ENCODE measurements at places on chromosomes 6 and 20. TPM values are rescaled to one million over a fixed set of nuclear protein-coding genes. Genes with fewer than 3 reads are reported as not detected.

Gene MOCS1
- 11.2 TPM for total RNA-seq

Gene CAGE1
- under 0.01 TPM for total RNA-seq

Gene MATN4
- total RNA-seq: not detected

Gene DPPA5
- not detected for total RNA-seq

Gene CALHM4
- total RNA-seq: not detected

Gene CNR1
- total RNA-seq: not detected

Gene LY86
- total RNA-seq: not detected

Gene TP53TG5
- total RNA-seq: not detected

Gene ANKRD66
- not detected for total RNA-seq

Gene DPM1
- total RNA-seq: 49.7 TPM

Gene OTOR
- not detected for total RNA-seq

Gene CGAS
- total RNA-seq: 7.1 TPM

Gene TRDN
- total RNA-seq: not detected

Gene OR12D3
- not detected for total RNA-seq

Gene SLC35D3
- 0.08 TPM for total RNA-seq

Gene CTNNBL1
- total RNA-seq: 24.3 TPM

Gene SERPINB1
- 22.2 TPM for total RNA-seq

Gene RSPO3
- total RNA-seq: 0.26 TPM

Gene C20orf96
- 12.9 TPM for total RNA-seq

Gene CST7
- not detected for total RNA-seq

Gene NRN1
- total RNA-seq: 0.13 TPM

Gene OR2B3
- not detected for total RNA-seq

Gene CBFA2T2
- 5.0 TPM for total RNA-seq

Gene GSTA2
- total RNA-seq: not detected

Gene RGS17
- 12.4 TPM for total RNA-seq

Gene SRSF12
- 1.0 TPM for total RNA-seq

Gene MAPK14
- total RNA-seq: 64.9 TPM

Gene TMEM14B
- total RNA-seq: 103 TPM

Gene HLA-DRB5
- total RNA-seq: not detected

Gene TDP2
- total RNA-seq: 14.3 TPM

Gene UBE2J1
- 40.1 TPM for total RNA-seq

Gene APOM
- total RNA-seq: 1.8 TPM

Gene SLC17A2
- not detected for total RNA-seq

Gene HLA-DQB1
- total RNA-seq: 0.32 TPM

Measured in epithelial cell of alveolus of lung (primary cell).